ENCODE measurements at places on chromosomes 5 and 9.

DNA sequence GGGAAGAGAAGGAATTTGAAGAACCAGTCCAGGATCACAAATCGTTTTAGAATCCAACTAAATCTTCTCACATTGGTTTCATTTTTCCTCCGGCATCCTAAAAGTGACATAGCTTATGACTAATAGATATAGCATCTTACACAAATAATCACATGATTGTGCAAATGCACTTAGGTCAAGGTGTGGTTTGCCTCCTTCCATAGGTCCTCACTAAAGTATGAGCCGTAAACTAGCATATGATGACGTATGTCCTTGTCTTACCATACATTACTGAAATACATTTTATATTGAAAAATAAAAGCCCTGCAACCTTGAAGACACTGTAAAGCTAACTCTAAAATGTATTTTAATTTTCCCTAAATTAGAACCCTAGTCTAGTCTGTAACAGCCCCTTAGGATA lies 362.7 kb upstream of the ADAMTS16 start:
- no peak for DNase-seq

DNA sequence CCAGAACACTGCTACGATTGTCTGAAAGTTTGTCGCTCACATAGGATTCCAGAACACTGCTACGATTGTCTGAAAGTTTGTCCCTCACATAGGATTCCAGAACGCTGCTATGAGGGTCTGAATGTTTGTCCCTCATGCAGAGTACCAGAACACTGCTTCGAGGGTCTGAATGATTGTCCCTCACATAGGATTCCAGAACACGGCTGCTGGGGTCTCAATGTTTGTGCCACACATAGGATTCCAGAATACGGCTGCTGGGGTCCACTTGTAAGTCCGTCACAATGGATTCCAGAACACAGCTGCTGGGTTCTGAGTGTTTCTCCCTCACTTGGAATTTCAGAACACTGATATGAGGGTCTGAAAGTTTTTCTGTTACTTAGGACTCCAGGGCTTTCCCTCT lies 203.3 kb downstream of the FOXD4L6 start:
- no peak for DNase-seq

DNA sequence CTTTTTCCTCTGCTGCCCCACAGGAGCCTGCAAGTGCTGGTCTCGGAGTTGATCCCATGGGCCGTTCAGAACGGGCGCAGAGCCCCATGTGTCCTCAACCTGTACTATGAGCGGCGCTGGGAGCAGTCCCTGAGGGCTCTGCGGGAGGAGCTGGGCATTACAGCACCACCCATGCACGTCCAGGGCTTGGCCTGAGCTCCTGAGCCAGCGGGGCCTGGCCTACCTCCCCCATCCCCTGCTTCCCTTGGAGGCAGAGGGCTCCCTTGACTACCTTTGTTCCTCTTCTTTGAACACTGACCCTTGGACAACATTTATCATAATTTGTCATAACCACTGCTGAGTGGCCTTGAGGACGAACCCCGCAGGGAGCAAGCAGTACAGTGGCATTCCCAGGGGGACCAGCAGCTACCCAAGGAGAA lies 6.9 kb upstream of the SLC27A4 start:
- DNase-seq: no peak

- no peak for DNase-seq
Measured at GRCh38 chr9:131666774-131667173, 73.1 kb downstream of the RAPGEF1 start.

- no peak for DNase-seq
Measured at GRCh38 chr5:53331463-53331862, 149.0 kb upstream of the FST start.

DNA sequence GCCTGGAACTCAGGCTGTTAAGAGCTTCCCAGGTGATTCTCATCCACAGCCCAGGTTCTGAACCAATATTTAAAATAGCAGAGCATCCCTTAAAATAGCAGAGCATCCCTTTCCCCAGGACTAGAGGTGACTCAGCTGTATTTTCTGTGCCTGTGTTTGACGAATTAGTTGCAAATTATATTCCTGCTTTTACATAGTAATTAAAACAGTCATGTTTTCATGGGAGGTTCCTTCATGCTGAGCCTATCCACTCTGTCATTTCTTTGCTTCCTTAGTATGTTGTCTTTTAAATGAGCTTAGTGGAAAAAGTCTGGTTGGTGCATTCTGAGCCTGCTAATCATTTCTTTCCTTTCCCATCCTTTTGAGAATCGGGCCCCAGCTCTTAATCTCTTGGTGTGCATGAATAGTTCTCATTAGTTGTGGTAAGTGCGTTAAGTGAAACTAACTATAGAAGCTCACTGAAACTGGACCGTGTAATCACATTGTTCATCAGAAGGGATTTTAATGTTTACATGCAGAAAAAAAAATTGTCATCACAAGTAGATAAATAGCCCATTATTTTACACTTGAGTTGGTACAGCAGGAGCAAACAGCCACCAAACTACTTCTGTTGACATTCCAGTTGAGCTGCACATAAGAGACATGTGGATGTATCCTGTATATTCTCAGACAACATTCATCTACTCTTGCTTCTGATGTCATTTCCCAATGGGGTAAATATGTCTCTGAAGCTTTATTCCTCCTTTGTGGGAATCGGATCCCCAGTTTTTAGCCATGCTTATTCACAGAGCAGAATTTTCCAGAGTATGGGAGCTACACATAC lies 596.9 kb upstream of the WWC1 start:
- DNase-seq: no peak

- peak; percentile 2 for DNase-seq
Measured at GRCh38 chr9:94783102-94783682, 56.7 kb downstream of the AOPEP start.

GRCh38 chr5:125228363-125229070 lies 482.1 kb upstream of the ZNF608 start:
- no peak for DNase-seq

- no peak for DNase-seq
Measured at GRCh38 chr9:1738511-1739100, 276.5 kb upstream of the SMARCA2 start.

DNA sequence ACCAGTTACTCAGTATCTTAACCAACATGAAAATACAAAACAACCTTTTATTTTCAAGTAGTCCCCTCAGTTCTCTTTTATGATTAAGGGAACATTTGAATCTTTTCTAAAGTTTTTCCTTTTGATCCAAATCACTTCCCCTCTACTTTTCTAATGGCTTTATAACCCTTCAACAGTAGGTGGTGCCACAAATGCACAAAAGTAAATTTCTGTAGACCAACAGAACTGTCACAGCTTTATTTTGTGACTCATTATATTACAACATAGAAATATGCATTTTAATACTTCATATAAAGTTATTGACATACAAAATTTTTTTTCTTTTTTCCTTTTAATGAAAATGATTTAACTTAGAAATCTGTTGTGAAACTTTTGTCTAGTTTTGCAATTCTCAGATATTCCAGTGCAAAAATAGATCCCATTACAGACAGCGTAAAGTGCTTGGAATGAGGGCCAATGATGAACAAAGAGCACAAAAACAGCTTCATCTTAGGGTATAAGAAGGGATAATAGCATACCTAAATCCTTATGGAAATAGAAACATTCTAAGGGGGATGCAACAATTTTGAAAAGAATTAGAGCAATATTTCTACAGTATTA lies 17.0 kb downstream of the NIPSNAP3B start:
- DNase-seq: no peak

DNA sequence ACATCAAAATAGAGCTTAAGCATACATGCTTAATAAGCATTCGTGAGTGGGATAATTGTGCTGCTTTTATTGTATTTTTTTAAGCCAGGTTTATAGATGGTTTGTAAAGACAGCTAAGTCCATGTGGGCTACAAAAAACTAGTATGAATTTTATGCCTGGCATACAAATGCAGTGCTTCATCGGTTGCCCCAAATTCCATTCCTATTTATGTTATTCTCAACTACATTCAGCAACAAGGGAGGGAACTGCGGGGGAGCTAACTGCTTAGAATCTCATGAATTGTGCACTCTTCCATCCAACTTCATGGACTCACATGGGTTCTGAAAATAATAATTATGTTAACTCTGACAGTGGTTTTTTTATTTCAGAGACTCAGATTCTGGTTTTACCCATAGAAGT lies 199.2 kb downstream of the FAM170A start:
- no peak for DNase-seq
